ENCODE measurements at places on chromosomes 2 and 18.

- no peak for DNase-seq
Measured at GRCh38 chr18:45464619-45465018, 150.7 kb upstream of the SLC14A2 start.

- no peak for DNase-seq
Measured at GRCh38 chr2:217928324-217929181, 74.2 kb downstream of the TNS1 start.

DNA sequence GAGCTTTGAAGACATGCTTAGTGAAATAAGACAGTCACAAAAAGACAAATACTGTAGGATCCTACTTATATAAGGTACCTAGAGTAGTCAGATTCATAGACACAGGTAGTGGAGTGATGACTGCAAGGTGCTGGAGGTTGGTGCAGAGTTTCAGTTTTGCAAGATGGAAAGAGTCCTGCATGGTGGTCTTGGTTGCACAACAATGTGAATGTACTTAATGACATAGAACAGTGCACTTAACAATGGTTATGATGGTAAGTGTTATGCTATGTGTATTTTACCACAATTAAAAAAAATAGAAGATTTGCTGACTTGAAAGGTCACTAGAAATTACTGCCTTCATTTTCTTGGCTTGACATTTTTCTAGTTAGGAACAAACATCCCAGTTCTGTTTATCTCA, 9.5 kb downstream of the CERS6 start:
- no peak for DNase-seq

DNA sequence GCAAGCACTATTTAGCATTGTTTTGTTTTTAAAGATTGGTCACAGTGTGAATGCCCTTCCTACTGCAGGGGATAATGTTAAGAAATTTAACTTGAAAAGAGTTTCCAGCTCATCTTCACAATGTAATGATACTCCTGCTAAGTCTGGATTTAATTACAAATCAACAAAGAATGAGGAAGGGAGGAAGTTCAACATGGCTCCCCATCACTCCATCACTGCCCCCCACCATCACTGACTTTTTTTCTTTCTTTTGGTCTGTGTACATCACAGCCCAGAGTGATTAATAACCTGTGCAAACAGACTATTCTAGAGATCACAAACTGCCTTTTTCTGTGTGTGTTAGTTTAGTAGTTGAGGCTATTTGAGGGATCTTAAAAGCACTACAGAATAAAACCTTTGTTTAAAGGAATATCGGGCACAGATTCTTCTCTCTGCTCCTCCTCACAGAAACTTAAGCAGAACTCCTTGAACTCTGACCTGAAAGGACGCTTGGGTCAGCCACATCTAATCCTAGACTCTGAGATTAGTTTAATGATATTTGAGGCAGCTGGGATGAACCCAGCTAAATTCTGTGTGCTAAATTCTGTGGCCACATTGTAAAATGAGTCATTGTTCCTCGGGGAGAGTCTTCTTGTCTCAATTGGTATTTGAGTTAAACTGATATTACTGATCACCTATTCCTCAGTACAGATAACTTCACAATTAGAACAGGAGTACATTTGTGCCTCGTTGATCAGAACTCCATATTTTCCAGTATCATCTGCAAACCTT, 47.8 kb downstream of the SATB2 start:
- peak; percentile 27 for DNase-seq

GRCh38 chr2:166727095-166727494, 161.2 kb upstream of the XIRP2 start:
- DNase-seq: no peak

- DNase-seq: no peak
Measured at GRCh38 chr2:225636558-225636957, 237.0 kb downstream of the NYAP2 start.

GRCh38 chr2:74244286-74244685, 45.9 kb downstream of the MTHFD2 start:
- DNase-seq: no peak

DNA sequence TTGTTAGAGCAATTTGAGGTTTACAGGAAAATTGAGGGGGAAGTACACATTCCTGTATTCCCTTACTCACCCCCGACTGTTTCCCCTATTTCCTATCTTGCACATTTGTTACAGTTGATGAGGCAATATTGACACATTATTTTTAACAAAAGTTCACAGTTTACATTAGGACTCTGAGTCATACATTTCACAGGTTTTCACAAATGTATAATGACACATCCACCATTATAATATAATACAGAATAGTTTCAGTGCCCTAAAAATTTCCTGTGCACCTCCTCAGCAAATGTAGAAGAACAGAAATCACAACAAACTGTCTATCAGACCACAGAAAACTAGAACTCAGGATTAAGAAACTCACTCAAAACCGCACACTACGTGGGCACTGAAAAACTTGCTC, 160.6 kb upstream of the RMP24 start:
- DNase-seq: no peak

GRCh38 chr18:77178559-77178958, 46.0 kb upstream of the MBP start:
- no peak for DNase-seq

DNA sequence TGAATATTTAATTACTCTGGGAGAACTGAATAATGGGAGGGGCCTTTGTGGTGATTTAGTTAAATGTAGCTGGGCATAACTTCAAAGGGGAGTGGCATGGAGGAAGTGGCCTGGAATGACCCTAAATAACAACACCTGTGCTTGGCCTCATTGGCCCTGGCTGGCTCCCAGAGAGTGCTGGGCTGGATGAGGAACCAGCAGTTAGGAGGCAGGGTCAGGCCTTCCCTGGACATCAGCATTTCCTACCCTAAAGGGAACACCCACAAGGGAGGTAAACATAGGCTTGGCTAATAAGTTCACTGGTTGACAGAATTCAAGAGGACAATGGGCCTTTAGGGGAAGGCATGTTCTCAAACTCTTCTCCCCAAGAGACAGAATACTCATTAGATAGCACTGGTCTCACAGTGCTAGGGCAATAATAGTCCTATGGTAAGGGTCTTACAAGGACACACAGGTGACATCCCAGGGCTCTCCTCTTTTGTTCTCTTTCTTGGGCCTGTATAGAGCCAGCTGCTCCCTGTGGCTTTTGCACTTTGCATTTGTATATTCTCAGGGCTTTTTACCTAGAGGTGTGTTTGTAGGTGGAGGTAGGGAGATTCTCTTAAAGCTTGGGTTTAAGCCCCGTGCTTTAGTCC, 106.8 kb downstream of the ZNF519 start:
- no peak for DNase-seq

- no peak for DNase-seq
Measured at GRCh38 chr18:55543130-55543704, 44.8 kb downstream of the TCF4 start.

DNA sequence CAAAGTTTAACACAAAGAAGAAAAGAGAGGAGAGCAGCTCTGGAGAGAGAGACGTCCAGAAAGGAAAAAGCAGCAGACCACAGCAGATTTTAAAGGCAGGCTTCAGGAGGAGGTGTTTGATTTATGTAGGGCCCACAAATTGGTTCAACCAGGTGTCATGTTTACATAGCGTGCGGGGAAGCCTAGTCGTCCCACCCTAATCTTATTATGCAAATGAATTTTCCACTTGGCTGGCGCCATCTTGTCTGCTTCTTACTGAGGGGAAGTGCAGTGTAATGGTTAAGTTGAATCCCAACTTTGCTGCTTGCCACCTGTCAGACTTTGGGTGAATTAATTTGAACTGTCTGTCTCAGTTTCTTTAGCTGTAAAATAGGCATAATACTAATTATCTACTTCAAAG, 282.4 kb upstream of the CYRIA start:
- no peak for DNase-seq

DNA sequence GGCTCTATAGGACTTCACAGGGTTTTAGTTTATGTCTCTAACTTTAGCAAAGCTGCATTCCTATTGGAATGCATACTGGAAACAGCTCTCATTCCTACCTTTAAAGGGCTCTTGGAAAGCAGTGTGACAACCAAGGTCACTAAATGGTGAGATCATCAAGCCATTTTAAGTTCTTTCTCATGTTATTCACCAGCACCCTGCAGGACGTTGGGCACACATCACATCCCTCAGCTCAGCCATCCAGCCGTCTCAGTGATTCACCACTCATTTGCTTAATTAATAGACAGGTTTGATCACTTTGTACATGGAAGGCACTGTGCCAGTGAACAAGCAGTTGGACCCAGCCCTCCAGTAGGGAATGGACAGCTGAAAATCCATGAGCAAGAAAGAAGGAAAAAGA, 32.2 kb upstream of the RBM44 start:
- no peak for DNase-seq

DNA sequence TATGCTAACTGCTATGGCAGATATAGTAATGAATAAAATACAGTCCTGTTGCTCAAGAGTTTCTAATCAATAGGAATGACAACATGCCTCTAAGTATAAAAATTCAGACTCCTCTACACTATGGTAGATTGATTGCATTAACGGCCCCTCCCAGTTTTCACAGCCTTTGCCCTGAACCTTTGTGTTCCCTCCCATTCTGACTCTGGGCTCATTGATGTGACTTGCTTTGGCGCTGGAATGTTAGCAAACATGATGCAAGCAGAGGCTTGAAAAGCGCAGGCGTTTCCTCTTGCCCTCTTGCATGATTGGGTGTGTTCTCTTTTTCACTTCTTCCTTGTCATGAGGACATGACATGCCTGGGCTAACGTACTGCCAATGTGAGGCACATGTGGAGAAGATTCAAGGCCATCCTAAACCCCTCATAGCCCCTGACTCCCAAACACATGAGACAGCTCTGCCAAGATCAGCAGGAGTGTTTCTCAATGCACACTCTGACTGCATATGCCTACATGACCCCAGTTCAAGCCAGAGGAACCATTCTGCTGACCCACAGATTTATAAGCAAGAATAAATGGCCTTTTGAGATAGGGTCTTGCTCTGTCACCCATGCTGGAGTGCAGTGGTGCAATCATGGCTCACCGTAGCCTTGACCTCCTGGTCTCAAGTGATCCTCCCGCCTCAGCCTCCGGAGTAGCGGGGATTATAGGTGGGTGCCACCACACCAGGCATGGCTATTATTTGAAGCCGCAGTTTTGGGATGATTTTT, 49.7 kb upstream of the CD28 start:
- no peak for DNase-seq

DNA sequence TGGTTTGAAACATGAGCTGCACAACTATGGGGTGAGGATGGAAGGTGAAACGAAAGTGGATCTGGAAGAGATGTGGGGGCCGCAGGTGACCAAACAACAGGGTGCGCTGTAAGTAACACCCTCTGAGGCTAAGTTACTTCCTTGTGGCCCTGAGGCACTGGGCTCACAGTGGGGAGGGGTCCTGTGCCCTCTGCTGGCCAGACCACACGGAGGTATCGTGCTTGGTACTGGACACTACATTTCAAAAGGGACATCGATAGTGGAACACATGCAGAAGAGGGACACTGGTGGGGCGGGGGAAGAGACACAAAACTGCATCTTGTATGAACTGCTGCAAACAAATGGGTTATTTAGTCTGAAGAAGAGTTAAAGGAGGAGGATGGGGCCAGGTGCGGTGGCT, 110.6 kb downstream of the CLIP4 start:
- no peak for DNase-seq

DNA sequence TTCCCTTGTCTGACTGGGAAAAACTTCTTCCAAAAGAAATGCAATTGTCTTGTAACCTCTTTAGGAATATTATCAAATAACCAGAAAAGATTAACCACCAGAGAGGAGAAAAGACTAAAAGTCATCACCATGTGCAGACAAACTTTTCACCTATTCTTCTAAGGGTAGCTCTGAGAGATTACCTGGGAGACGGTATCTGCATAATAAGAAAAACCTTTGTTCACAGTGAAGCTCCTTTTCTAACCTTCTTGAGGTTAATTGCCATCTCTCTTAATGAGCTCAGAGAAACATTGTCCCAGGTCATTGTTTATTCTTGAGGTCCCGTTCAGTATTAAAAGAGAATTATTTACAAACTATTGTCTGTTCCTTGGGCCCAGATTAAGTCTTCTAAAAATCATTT, 1091.2 kb upstream of the LRRTM1 start:
- no peak for DNase-seq

GRCh38 chr2:203774760-203775159, 68.3 kb downstream of the CD28 start:
- DNase-seq: no peak

GRCh38 chr2:151063271-151063670, 198.4 kb downstream of the RBM43 start:
- DNase-seq: no peak

DNA sequence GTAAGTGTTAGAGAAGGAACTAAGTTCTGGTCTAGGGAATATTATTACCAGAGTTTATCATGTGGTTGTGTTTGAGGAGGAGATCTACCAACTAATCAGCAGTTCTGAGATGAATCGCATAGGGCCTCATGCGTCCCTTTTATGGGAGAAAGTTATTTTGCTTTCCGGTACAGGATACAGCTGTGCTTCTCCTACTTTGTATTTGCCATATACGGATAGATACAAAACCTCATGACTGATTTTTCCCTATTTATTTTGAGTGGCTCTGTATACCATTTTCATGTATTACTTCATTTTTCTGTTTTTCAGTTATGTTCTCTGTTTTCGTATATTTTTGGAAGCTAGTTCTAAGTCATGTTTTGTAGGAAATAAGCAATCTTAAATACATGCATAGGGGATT, 66.8 kb downstream of the ACSL3 start:
- DNase-seq: no peak

- no peak for DNase-seq
Measured at GRCh38 chr2:229470781-229471180, 199.7 kb upstream of the PID1 start.

GRCh38 chr2:231664727-231665126, 43.6 kb upstream of the PTMA start:
- no peak for DNase-seq

DNA sequence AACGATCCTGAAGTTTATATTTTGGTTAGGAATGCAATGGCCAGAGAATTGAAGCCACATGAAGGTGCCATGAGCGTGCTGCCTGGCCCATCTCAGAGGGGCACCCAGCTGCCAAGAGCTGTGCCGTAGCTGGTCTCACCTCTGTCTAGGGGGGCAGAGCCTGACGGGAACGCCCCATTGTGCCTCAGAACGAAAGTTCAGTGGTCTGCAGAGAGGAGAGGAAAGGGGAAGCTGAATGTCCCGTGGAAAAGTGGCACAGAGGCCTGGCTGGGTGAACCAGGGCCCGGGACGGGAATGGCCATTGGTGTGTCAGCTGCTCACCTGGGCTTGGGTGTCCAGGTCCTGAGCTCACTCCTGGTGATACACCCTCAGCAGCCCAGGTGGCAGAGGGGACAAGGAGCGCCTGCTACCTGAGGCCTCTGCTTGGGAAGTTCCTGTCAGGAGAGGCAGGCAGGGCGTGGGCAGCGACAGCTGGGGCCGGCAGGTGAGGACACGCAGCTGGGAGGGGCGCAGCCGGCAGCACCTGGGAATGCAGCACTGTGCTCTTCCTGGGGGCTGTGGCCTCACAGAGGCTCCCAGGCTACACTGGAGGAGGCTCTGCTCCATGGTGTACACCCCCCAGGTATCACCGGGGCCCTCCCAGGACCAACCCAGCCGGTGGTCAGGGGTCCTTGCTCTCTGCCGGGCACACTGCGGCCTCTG, 67.3 kb downstream of the PARD6G start:
- DNase-seq: no peak

DNA sequence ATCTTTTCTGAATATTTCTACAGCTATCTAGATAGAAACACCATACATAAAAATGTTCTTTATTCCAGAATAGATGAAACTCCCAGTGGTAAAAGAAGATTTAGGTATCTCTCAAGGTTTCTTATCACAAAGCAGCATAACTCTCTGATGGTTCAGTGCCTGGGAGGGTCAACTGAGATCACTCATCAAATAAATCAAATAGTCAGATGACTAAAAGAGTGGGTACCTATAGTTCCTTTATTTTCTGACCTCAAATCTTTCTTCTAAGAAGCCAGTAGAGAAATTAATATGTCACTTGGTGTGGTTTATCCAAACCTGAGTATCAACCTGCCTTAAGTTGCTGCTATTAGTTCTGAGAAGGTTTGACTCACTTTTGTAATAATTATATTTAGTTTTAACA, 120.9 kb downstream of the TMEFF2 start:
- DNase-seq: no peak

Data from fibroblast of skin of left quadriceps (primary cell).